ENCODE measurements at places on chromosomes 2 and 18.

- no peak for DNase-seq
These were observed 62.0 kb downstream of the TGIF1 start for GRCh38 chr18:3511980-3512379.

DNA sequence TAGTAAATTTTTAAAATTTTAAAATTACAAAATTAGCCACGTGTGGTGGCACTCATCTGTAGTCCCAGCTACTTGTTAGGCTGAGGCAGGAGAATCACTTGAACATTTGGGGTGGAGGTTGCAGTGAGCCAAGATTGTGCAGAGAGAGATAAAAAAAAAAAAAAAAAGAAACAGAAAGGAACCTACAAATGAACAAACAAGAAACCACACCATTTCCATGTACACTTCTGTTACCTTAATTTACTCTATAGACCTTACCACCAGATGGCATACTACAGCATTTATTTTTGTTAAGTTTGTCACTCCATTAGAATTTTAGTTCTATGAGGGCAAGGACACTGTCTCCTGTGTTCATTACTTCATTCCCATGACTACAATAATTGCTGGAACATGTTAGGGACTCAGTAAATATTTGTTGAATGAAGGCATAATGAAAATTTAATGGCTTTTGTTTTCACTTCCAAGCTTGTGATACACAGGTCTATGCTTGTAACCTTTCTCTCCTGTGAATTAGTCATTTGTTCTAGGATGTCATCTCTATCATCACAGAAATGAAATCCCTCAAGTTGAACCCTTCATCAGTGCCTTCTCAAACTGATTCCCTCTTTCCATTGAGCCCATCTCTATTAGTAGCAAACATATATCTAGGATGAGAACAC is 76.0 kb downstream of the ARHGAP15 start:
- no peak for DNase-seq

DNA sequence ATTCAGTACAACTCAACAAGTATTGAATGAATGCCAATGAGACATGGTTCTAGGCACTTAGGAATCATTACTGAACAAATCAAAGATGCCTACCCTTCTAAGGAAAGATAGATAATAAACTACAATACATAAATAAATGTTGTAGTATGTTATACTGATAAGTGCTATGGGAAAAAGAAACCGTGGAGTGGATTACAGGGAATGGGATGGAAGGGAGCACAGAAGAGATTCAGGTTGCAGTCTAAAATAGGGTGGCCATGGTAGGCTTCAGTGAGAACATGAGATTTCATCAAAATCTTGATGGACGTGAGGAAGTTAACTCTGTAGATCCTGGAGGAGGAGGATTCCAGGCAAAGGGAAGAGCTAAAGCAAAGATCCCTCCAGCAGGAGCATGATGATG is 17.9 kb upstream of the CREB1 start:
- no peak for DNase-seq

GRCh38 chr2:107285621-107286299 is 399.8 kb upstream of the ST6GAL2 start:
- DNase-seq, result no peak

DNA sequence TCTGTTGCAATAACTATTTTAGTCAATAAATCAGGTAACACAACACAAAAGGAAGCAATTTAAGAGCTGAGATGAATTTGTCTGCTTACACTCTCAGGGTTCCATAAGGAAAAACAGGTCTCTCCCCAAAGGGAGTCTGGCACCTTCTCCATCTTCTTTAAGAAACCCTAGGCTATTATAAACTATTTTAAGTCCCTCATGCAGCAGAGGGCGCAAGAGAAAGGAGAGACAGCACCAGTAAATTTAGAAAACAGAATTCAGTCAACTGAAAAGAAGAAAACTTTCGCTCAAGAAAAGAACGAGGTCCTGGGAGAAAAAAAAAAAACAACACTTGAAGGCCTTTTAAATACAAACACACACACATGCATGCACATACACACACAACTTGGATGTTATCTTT is 19.1 kb downstream of the SULT1C4 start:
- DNase-seq, result no peak

DNA sequence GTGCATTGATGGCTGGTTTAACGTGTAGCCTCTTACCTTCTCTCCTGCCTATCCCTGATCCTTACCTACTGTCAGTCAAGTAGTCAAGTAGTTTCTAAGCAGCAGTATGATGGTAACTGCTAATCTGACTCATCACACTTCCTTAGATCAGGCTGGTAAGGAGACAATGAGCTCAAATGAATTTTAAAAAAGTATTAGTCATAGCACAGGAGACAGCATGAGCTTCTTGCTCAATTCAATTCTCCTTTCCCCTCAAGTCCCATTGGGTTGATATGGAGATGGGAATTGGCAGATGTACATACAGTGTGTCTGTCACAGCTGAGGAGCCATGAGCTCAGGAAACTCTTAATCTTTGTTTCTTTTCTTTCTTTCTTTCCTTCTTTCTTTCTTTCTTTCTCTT is 799.7 kb downstream of the LRP1B start:
- no peak for DNase-seq

DNA sequence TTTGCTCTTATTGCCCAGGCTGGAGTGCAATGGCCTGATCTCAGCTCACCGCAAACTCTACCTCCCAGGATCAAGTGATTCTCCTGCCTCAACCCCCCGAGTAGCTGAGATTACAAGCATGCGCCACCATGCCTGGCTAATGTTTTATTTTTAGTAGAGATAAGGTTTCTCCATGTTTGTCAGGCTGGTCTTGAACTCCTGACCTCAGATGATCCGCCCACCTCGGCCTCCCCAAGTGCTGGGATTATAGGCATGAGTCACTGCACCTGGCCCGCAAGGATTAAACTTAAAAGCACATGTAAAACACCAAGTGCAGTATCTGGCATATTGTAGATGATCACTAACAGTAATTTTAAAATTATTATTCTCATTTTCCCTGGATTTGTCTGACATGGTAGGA is 72.9 kb downstream of the C1QL2 start:
- DNase-seq, result no peak

- no peak for DNase-seq
These were observed 38.7 kb downstream of the INPP4A start for GRCh38 chr2:98483257-98483861.

GRCh38 chr2:126802774-126803433 is 95.8 kb upstream of the TEX51 start:
- no peak for DNase-seq

- DNase-seq, result no peak
These were observed 258.8 kb downstream of the CYP26B1 start for GRCh38 chr2:71888751-71889445.

DNA sequence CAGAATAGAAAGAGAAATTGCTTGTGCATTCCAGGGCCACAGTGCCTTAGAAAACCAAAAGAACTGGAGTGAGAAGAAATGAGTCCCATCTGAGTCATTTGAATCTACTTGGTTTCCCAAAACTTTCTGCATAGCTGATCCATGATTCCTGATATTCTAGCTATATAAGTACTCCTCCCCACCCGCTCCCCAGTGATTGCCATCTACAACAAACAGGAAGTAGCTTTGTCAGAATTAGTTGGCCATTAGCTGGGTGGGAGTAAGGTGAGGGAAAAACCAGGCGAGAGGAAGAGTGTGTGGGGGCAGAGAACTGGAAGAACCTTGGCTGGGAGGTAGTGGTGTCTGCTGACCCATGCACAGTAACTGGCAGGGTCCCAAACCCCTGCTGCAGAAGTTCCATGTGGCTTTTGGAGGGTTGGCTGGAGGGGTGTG is 122.1 kb downstream of the ACAA2 start:
- no peak for DNase-seq

GRCh38 chr2:54386585-54386984 is 69.5 kb upstream of the SPTBN1 start:
- no peak for DNase-seq

- DNase-seq, result no peak
These were observed 144.6 kb upstream of the L3MBTL4 start for GRCh38 chr18:6559296-6559695.

GRCh38 chr2:150846691-150847090 is 359.2 kb upstream of the RND3 start:
- DNase-seq, result no peak

- DNase-seq, result no peak
These were observed 32.5 kb upstream of the KCNE4 start for GRCh38 chr2:223019390-223019930.

- peak; percentile 39 for DNase-seq
These were observed 258.3 kb downstream of the SS18 start for GRCh38 chr18:25832001-25832604.

DNA sequence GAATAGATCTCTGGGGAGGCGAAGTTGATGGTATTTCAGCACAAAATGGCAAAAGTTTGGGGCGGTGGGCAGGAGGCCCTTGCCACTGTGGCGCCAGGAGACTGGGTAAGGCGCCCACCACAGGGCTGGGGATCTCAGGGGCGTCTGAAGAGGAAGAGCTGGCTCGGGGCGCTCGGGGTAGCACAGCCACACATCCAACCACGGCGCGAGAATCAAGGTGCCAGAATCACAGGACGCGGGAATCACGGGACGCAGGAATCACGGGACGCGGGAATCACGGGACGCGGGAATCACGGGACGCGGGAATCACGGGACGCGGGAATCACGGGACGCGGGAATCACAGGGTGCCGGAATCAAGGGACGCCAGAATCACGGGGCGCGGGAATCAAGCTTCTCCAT is 174.4 kb downstream of the TMEM18 start:
- DNase-seq, result no peak

- DNase-seq, result no peak
These were observed 43.6 kb downstream of the MDH1 start for GRCh38 chr2:63632382-63632781.

DNA sequence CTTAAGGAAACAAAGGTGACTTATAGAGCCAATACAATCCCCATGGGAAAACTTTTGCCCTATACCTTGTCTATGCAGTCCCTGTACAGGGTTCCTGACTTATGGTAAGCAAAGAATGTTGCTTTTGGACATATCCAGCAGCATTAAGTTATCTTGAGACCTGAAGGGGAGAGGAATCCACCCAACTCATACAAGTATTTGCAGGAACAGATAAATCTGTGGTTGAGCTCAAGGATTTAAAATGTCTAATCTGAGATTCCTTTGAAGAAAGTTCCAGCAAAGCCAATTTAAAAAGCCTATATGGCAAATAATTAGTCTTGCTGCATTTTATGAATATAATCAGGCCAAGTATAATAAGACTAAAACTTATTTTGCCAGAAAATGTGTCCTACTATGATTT is 739.5 kb upstream of the CDH2 start:
- no peak for DNase-seq

DNA sequence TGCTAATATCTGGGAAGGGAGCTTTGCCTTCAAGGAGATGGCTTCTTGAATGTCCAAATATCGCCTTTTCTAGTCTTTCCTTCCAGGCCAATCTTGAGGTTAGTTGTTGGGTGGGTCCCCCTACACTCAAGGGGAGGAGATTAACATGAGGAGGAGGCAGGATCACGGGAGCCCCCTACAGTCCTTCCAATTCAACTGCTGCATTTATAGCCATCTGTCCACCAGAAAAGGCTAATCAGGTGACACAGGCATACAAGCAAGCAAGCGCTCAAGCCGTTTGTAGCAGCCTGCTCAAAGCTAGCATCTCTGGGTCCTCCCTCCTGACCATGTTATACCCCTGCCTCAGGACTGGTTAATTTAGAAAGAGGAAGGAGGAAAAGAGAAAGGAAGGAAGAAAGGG is 87.6 kb downstream of the MRPS9 start:
- DNase-seq, result no peak

DNA sequence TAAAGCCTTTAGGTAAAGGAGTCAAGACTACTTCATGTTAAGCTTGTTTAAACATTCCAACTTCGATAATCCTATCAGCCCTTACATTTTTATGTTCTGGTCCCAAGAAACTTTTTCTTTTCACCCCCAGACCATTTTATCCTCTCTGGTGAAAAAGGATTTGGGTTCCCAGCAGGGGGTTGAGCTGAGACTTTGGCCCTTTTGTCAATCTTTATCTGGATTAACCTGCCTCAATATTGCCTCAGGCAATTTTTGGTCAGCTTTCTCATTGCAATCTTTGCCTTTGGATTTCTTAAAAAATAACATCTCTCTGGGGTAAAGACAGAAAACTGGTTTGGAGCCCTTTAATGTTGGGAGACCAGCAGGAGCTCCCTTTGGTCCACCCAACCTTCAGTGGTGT is 33.9 kb upstream of the CSRNP3 start:
- DNase-seq, result no peak

DNA sequence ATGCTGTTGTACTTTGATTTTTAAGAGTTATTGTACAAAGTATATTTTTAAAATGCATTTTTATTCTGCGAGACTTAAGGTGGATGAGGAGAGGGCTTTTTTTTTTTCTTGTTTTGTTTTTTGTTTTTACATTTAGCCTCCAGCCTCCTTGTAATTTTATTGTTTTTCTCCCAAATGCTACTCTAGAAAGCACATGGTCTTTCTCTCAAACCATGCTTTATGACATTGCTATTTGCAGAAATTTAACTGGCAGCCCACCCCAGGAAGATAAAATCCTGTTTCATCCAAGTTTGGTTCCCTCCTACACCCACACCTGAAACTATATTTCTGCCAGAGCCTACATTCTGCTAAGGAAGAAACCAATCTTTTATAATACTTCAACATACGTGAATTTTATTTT is 184.6 kb downstream of the ARHGAP15 start:
- no peak for DNase-seq

DNA sequence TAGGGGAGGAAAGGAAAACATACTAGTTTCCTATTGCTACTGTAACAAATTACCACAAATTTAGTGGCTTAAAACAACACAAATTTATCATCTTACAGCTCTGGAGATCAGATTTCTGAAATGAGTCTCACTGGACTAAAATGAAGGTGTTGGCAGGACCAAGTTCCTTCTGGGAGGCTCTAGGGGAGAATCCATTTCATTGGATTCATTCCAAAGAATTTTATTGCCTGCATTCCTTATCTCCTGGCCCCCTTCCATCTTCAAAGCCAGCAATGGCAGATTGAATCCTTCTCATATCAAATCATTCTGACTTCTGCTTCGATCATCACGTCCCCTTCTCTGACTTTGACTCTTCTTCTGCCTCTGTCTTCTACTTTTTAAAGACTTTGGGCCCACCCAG is 250.9 kb downstream of the IRS1 start:
- no peak for DNase-seq

DNA sequence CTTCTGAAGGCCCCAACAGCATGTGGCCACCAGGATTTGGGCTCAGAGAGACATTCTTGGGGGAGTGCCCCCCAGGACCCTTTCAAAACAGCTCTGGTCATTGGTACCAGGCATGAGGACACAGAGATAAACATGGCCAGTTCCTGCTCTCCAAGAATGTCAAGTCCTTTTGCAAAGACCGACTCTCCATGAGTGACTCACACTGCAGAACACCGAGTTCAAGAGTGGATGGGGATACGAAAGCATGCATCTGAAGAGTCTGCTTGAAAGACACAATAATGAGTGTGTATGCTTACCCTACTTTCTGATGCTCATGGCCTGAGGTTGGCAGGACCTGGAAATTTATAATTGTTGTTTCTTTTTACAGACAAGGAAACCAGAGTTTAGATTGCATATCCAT is 450.6 kb downstream of the TSN start:
- DNase-seq, result no peak

DNA sequence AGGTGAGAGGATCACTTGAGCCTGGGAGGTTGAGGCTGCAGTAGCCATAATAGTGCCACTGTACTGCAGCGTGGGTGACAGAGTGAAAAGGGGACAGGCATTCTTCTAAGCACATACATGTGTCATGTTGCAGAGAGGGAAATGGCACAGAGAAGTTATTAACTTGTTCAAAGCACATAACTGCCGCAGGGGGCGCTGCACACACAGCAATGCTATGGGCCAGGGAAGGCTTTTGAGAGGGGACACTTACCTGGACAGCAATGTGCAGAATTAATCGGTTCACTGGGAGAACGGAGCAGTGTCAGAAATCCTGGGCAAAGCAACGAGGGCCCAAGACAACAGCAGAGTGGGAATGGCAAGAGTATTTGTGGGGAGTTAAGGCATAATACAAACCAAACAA is 2.4 kb downstream of the SCYGR8 start:
- DNase-seq, result no peak

Data from activated T-cell treated with anti-CD3 and anti-CD28 coated beads, Interleukin-2, amount 50 U/mL, for 48 hours (primary cell).